ENCODE measurements at places on chromosomes 13 and 19.

GRCh38 chr13:83955011-83955410 lies 72.7 kb upstream of the SLITRK1 start:
- no peaks in the 10 kb centered on the region for H3K36me3 ChIP-seq
- no peaks in the 10 kb centered on the region for H3K4me1 ChIP-seq
- no peak overlapping the region for H3K27ac ChIP-seq
- H3K27me3 ChIP-seq, result no peaks in the 10 kb centered on the region

DNA sequence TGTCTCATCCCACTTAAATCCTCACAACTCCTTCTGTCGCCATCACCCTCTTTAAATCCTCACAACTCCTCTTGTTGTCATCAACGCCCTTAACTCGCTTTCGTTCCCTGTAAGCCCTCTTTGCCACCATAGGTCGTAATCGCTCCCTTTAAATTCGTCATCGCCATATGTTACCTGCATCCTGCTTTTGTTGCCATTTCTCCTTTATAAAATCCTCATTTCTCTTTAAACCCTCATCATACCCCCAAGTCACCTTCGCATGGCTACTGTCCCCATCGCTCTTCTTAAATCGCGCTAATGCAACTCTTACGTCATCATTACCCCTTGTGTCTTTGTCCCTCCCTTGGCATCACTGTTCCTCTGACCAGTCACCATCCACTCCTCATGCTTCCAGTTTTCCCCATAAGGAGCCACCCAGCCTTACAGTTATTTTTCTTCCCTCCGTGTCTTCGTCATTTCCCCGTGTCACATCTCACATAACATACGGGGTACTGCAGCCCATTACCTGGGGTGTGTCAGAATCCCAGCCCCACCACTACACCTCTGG lies 539 bp downstream of the PLD3 start:
- H3K4me1 ChIP-seq, result peaks cover 10% of the 10 kb centered on the region
- H3K27me3 ChIP-seq, result no peaks in the 10 kb centered on the region
- H3K4me3 ChIP-seq, result peak overlapping the region; percentile 89
- peak overlapping the region; percentile 33 for H3K27ac ChIP-seq

GRCh38 chr19:49499030-49499670 lies 2.9 kb downstream of the RPS11 start:
- no peak for DNase-seq
- peaks cover 28% of the 10 kb centered on the region for H3K4me1 ChIP-seq
- no peaks in the 10 kb centered on the region for H3K27me3 ChIP-seq
- H3K36me3 ChIP-seq, result peaks cover 33% of the 10 kb centered on the region
- H3K4me3 ChIP-seq, result no peak overlapping the region

- H3K27ac ChIP-seq, result no peak overlapping the region
- no peaks in the 10 kb centered on the region for H3K27me3 ChIP-seq
- no peak overlapping the region for H3K4me3 ChIP-seq
- DNase-seq, result no peak
Measured at GRCh38 chr19:55777528-55777927, 8.6 kb downstream of the RFPL4AL1 start.

DNA sequence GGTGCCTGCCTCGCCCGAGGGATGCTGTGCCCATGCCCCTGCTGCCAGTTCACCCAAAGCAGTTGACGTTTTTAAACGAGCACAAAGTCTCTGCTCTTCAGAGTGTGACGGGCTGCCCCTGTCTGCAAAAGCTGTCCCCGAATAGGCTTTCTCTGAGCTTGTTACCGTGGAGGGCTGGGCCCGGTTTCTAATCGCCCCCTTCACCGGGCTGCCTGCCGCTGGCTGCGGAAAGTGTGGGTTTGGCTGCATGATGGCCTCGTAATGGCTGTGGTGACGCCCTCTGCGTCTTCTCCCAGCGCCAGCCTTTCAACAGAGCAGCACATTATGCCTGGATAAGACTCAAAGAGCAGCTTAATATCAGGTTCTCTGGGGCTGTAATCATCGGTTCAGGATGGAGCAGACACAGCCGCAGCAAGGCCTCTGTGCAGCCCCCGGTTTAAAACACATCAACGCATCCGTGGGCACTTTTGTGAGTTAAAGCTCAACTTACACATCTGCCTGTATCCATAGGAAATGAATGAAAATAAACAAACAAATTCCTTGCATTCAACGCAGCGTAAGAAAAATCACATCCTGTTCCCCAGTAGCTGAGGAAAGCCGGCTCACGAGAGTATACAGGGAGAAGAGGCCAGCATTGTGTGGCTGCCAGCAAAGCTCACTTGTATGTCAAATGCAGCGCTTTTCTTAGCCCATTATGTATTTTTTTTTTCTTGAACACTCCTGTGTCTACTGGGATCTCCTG lies 166.4 kb upstream of the SOX1 start:
- H3K4me1 ChIP-seq, result peaks cover 2% of the 10 kb centered on the region
- H3K36me3 ChIP-seq, result no peaks in the 10 kb centered on the region
- DNase-seq, result peak; percentile 58
- H3K27me3 ChIP-seq, result no peaks in the 10 kb centered on the region

DNA sequence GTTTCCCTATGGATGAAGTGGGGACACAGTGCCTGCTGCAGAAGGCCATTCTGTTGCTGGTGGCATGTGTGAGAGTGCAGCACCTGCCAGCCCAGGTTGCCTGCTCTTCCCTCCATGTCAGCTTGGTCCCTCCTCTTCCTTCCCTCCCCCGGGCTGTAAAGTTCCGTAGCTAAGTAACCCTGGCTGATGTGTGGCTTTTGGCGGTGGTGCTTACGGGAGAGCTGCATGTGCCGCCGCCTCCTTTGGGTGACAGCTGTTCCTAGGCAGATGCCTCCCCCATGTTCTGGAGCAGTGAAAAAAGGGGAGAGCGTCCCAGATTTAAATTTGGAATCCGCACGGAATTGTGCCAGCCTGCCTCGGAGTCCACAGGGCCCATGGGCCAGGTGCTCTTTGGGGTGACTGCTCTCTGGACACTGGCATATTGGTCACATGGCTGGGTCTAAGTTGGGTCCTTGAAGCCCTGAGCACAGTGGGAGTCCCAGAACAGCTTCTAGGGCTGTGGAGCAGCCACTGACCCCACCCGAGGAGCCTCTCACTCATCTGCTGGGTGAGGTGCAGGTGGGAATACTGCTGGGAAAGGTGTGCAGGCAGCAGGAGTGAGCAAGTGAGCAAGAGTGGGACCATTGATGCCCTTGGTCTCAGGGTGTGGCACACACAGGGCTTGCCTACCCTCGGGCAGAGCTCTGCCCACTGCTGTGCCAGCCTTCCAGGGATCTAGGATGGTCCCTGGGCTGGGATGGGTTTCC lies 33.1 kb upstream of the ZNF536 start:
- H3K4me1 ChIP-seq, result no peaks in the 10 kb centered on the region
- no peak overlapping the region for H3K4me3 ChIP-seq
- H3K27me3 ChIP-seq, result no peaks in the 10 kb centered on the region

DNA sequence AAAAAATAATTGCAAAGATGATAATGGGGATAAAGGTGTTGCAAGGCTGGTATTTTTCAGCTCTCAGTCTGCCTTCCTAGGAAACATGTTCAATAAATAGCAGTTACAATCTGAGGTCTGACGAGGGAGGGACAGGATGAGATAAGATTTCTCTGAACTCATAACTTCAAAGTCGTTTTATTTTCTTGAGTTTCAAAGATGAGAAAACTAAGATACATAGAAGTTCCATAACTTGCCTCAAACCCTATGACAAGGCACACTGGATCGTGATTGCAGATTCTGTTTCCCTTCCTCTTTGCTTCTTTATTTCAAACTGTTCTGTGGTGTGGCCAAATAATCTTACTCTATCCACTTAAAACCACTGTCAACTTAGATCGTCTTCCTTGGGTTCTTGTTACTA lies 327.2 kb downstream of the GPC5 start:
- H3K27ac ChIP-seq, result no peak overlapping the region
- no peaks in the 10 kb centered on the region for H3K4me1 ChIP-seq
- no peak for DNase-seq

DNA sequence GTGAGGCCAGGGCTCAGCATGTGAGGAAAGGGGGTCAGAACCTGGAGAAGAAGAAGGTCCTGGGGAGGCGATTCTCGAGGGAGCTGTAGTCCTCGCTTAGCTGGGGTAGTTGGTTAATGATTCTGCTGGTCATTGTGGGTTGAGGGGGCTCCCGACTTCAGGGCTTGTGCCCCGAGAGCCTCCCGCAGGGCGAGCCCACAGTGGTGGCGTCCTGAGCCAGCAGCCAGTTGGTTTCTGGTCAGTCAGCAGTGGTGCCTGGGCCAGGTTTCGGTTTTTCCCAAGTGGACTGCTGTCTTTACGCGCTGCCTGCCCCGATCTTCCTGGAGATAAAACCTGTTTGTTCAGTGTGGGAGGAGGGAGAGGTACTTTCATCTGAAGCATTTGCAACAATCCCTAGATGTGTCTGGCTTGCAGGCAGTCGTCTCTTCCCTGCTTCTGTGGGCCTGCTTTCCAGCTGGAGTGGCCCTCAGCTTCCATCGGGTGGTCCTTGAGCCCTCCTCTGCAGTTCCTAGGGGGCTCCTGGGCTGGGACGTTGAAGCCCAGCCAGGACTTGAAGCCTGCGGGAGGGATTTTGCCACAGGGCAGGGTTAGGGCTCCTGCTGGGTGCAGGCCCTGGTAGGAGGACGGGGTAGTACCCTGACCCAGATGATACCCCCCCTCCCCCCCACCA lies 3.2 kb downstream of the PTBP1 start:
- H3K4me1 ChIP-seq, result peaks cover 51% of the 10 kb centered on the region
- DNase-seq, result no peak
- peak overlapping the region; percentile 71 for H3K27ac ChIP-seq
- H3K36me3 ChIP-seq, result peaks cover 34% of the 10 kb centered on the region
- no peak overlapping the region for H3K4me3 ChIP-seq

GRCh38 chr19:39543477-39543857 lies 3.5 kb upstream of the EID2 start:
- peaks cover 14% of the 10 kb centered on the region for H3K27me3 ChIP-seq
- no peak for DNase-seq
- H3K36me3 ChIP-seq, result no peaks in the 10 kb centered on the region
- H3K27ac ChIP-seq, result no peak overlapping the region
- no peak overlapping the region for H3K4me3 ChIP-seq
- H3K4me1 ChIP-seq, result no peaks in the 10 kb centered on the region

- peak; percentile 82 for DNase-seq
- H3K27me3 ChIP-seq, result no peaks in the 10 kb centered on the region
- H3K27ac ChIP-seq, result peak within 1 kb of the TSS; percentile 89
- H3K4me1 ChIP-seq, result peaks cover 12% of the 10 kb centered on the region
- H3K36me3 ChIP-seq, result peaks cover 38% of the 10 kb centered on the region
Measured at GRCh38 chr19:58228585-58229254, at the start of gene ZNF544. Gene ZNF544 (plus strand): TSS chr19:58228914. CDS start chr19:58244024, 15,110 bp downstream.

Measured in mesenchymal stem cell (in vitro differentiated cells and primary cell).